Activated naive CD4-positive, alpha-beta T cell treated with Interleukin-2 at 50 U/mL for 16 hours (primary cell): ENCODE measurements at places on chromosomes 3 and 15.

DNA sequence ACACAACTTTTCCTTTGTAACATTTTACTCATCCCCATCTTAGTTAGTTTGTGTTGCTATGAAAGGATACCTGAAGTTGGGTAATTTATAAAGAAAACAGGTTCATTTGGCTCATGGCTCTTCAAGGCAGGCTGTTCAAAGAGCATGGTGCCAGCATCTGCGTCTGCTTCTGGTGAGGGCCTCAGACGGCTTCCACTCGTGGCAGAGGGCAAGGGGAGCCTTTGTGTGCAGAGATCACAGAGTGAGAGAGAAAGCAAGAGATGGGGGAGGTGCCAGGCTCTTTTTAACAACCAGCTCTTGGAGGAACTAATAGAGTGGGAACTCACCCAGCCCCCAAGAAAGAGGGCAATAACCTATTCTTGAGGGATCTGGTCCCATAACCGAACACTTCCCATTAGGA lies 23.1 kb downstream of the PLA2G4F start:
- no peak for DNase-seq

- DNase-seq = peak; percentile 38
These were observed 21.6 kb upstream of the PAK6 start for GRCh38 chr15:40217166-40217824.

- DNase-seq = peak; percentile 64
These were observed 40.6 kb downstream of the ADIPOQ start for GRCh38 chr3:186882881-186883685.

DNA sequence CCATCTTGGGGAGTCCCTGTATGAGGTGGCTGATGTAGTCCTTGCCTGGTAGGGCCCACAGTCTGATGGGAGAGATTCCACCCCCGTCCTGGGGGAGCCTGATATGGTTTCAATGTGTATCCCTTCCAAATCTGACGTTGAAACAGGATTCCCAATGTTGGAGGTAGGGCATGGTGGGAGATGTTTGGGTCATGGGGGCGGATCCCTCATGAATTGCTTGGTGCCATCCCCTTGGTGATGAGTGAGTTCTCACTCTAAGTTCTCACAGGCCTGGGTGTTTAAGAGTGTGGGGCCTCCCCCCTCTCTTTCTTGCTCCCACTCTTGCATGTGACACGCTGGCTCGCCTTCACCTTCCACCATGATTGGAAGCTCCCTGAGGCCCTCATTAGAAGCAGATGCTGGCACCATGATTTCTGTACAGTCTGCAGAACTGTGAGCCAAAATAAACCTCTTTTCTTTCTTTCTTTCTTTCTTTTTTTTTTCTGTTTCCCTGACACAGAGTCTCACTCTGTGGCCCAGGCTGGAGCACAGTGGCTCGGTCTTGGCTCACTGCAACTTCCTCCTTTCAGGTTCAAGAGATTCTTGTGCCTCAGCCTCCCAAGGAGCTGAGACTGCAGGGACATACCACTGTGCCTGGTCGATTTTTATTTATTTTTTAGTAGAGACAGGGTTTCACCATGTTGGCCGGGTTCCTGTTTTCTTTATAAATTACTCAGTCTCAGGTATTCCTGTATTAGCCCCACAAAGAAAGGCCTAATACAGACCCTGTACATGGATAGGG lies 28.6 kb downstream of the ITGA11 start:
- DNase-seq = no peak

DNA sequence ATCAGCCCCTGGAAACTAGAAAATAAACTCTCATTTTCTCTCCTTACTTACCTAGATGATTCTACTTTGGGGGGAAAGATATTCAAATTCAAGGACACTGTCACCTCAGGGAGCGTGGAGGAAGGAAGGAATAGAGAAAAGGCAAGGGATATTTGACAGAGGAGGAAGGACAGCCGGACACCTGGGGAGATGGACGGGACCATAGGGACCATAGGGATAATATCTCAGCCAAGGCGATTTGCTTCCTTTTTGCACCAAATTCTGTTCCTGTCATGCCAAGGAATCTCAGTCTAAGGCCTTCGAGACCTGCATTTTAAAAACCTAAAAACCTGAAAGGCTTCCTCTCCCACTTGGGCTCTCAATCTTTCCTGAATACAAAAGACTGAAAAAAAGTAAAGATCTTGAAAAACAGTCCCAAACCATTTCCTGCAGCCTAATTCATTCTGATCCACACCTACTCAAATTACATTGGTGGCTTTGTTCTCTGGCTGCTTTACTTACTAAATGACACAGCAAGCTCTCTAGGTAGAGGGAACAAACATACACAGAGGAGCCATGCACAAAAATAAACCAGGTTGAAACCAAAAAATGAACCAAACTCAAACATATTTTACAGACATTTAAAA lies 73.9 kb upstream of the SLC24A5 start:
- no peak for DNase-seq

- no peak for DNase-seq
These were observed 50.9 kb upstream of the CFAP161 start for GRCh38 chr15:81083201-81083600.

DNA sequence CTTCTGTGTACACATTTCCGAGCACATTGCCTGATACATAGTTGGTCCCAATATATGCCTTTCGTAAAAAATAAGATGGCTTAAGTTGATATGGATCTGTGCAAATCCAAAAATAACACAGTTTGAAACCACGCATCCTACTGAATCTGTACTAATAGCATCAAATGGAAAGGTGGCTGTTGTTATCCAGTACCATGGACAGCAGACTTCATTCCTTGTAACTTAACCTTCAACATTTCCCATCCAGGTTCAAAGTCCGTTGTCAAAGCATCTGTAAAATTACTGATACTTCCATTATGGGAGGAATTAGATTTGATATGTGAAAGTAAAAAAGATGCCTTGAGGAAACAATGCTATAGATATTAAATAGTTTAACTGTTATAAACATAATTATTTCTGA lies 65.5 kb upstream of the C3orf49 start:
- DNase-seq = no peak

DNA sequence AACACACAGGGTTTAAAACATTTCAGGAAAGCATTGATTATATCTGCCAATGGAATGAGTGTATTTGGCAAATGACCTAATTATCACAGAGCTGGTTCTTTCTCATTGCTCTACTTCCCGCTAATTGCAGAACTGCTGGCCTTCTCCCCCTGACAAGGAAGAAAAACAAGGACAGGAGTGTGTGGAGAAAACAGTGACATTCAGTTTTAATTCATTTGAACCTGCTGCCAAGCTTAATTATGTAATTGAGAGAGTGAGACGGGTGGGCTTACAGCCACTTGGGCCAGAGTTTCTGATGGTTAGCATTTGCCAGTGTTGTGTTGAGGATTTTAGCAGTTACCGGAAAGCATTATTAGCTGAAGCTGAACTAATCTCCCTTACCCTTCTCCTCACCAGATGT lies 301.4 kb downstream of the RBMS3 start:
- no peak for DNase-seq

GRCh38 chr3:18761530-18761929 lies 336.4 kb upstream of the SATB1 start:
- DNase-seq = no peak

GRCh38 chr3:174882789-174883188 lies 23.7 kb downstream of the NAALADL2 start:
- no peak for DNase-seq

- no peak for DNase-seq
These were observed 115.0 kb downstream of the POLQ start for GRCh38 chr3:121430664-121431215.

GRCh38 chr15:40088929-40089755 lies 19.5 kb downstream of the BMF start:
- DNase-seq = no peak

- no peak for DNase-seq
These were observed 103.0 kb downstream of the CORO2B start for GRCh38 chr15:68681836-68682235.

GRCh38 chr3:89165636-89166263 lies 58.3 kb downstream of the EPHA3 start:
- DNase-seq = no peak

GRCh38 chr3:49465270-49466034 lies 4.6 kb upstream of the DAG1 start:
- DNase-seq = no peak

DNA sequence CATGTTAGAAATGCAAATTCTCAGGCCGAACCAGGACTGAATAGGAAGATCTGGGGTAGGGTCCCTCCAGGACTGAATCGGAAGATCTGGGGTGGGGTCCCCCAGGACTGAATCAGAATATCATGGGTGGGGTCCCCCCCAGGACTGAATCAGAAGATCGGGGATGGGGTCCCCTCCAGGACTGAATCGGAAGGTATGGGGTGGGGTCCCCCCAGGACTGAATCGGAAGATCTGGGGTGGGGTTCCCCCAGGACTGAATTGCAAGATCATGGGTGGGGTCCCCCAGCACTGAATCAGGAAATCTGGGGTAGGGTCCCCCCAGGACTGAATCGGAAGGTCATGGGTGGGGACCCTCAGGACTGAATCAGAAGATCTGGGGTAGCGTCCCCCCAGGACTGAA lies 48.2 kb upstream of the TNK2 start:
- no peak for DNase-seq

- peak; percentile 35 for DNase-seq
These were observed 17.2 kb upstream of the ADIPOQ start for GRCh38 chr3:186825294-186825821.

DNA sequence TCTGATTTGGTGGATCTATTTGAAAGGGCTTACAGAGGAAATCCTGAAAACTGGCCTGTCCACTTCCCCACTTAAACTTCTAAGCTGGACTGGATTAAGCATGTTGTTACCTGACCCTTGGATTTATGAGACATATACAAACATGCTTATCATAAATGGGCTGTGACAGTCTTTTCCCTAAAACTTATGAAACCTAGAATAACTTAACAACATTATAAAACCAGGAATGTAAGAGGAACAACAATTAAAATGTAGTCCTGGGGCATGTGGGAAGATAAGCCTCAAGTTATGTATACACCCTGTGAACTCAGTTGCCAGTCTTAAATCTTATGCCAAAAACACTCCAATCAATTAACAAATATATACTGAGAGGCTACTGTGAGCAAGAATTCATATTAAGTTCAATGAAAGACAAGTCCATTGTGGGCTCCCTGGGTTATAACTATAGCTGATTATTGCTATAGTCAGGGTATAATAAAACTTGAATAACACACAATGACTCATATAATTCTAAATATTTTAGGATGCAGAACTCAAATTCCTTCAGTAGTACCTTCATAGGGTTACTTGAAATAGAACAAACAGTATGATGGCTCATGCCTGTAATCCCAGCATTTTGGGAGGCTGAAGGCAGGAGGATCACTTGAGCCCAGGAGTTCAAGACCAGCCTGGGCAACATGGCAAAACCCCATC lies 87.2 kb upstream of the PPIB start:
- DNase-seq = no peak

DNA sequence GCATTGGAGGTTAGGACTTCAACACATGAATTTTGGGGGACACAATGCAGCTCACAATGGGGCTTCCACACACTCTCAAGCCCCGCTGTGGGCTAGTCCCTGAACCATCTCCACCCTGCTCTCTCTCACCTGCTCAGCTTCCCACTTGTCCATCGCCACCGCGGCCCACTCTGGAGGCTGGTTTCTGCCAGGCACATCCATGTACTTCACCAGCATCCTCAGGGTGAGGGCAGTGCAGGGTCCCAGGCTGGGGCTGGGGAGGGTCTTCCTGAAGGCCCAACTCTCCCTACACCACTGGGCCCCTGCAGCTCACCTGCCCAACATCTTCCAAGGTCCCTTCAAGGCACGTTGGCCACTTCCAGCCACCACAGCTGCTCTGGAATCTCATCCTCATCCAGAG lies 46.4 kb downstream of the KLF15 start:
- no peak for DNase-seq

GRCh38 chr15:37792351-37792750 lies 142.1 kb upstream of the TMCO5A start:
- no peak for DNase-seq

DNA sequence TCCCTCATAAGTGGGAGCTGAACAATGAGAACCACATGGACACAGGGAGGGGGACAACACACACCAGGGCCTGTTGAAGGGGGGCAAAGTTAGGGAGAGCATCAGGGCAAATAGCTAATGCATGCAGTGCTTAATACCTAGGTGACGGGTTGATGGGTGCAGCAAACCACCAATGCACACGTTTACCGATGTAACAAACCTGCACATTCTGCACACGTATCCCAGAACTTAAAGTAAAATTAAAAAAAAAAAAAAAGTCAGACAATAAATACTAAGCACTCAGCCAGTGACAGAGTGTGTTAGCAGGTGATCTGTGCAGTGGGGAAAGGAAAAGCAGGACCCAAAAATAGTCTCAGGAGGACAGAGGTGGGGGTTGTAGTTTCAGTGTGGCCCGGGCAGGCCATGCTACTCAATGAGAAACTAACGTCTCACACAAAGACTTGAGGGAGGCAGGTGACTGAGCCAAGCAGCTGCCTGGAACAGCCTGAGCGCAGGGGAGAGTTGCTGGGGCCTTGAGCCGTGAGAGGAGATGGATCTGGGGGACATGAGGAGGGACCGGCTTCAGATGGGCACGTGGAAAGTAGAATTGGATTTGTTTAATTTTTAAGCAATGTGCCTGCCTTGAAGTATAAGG lies 18.4 kb downstream of the ANKDD1A start:
- DNase-seq = no peak

GRCh38 chr3:62142331-62143085 lies 230.8 kb downstream of the FEZF2 start:
- no peak for DNase-seq

DNA sequence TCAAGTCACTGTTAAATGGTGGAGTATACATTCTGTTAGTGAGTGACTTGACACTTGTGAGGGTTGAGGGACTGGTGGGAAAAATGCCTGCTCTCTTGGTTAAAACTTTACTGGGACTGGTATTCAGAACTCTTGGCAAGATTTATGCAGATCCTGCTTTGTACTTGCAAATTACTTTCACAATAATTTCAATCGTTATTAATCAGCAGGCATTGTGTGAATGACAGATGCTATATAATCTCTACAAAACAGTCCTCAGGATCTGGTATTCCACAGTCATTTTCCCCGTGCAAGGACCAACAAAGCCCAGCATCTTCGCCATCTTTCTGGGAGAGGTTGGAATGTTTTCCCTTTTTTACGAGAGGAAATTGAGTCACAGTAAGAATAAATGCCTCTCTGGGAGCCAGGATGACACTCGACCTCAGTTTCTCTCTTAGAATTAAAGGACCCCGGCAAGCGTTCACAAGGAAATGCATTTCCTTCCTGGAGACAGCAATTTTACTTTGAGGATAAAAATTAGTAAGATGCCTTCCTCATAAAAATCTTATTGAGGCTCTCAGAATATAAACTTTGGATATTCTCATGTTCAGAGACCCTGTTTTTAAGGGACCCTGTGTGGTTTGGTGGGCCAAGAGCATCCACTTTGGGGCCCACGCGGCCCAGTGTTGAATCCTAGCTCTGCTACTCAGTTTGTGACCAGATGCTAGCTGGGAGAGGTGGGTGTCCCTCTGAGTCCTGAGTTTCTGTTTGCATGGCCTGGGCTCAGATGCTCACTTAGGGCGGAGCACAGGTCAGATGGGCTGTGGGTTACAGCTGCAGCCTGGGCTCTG lies 45.3 kb upstream of the PLCL2 start:
- DNase-seq = no peak
